ENCODE measurements at places on chromosomes 3 and 15.
A peak's percentile ranks its signal among the peaks of the same experiment; 100 is the strongest.

DNA sequence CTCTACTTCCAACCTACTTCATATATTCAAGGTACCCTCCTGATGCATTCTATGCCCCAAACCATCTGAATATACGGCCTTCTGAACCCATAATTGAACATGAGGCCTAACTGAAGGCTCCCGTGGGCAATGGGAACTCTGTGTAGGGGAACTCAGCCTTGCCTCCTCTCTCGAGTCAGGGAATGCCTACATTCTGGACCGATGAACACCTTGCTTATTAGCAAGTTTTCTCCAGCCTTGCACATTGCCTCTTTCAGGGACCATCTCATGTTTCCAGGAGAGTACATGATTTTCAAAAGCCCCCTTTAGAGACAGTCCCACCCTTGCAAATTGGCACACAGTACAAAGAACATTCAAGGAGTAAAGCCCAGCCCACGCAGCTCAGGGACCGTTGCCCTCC, 26.3 kb upstream of the GALNT15 start:
- DNase-seq = no peak

DNA sequence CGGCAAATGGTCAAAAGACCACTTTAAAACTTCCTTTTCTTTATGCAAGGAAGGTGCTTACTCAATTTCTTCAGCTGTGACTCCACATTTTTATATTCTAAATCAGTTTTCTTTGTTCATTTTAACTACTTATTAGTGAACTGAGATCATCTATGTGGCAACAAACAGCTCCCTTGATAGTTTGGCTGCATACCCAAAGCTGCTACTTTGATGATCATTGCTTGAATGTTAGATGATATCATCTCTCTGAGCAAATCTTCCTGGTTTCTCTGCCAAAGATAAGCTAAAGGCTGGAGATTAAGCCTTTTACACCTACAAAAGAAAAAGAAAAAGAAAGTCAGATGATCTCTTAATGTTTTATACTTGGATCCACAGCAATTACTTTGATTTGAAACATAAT, 95.5 kb downstream of the DPH6 start:
- DNase-seq = peak; percentile 63

DNA sequence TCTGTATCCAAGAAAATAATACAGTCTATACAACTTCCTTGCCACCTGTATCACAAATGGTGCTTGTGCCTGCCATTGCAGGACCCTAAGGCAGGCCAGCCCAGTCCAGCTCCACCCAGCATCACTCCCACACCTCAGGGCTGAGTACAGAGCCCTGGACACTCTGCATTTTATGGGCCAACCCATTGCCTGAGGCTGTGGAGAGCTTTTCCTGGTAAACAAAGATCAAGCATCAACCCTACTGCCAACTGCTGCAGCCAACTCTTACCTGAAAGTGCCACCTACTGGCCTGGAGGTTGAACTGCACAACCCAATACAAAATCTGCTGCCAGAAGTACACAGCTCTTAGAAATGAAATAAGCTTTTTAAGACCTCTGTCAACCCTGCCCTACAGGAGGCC, 1082.2 kb downstream of the NAALADL2 start:
- DNase-seq = peak; percentile 37

- DNase-seq = no peak
These were observed 25.0 kb upstream of the C3orf52 start for GRCh38 chr3:112061152-112061551.

DNA sequence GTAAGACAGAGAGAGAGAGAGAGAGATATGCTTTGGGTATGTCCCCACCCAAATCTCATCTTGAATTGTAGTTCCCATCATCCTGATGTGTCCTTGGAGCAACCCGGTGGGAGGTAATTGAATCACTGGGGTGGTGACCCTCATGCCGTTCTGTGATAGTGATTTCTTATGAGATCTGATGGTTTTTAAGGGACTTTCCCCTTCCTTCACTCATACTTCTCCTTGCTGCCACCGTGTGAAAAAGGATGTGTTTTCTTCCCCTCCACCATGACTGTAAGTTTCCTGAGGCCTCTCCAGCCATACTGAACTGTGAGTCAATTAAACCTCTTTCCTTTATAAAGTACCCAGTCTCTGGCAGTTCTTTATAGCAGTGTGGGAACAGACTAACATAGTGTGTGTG, 60.3 kb downstream of the EOMES start:
- DNase-seq = no peak

DNA sequence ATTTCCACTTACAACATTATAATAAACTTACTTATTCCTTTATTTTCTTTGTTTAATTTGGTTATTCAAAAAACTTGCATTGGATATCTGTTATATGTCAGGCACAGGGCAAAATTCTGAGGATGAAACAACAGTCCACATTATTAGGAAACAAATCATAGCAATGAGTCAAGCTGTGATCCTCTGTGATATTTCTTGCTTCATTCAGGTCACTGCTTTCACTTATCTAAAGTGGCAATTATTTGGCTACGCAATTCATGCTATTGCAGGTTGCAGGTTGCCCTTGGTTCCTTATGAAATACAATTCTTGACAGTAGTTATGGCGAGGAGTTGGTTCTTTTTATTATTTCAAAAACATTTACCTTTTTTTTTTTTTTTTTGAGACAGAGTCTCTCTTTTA, 66.4 kb upstream of the CNTN6 start:
- no peak for DNase-seq

DNA sequence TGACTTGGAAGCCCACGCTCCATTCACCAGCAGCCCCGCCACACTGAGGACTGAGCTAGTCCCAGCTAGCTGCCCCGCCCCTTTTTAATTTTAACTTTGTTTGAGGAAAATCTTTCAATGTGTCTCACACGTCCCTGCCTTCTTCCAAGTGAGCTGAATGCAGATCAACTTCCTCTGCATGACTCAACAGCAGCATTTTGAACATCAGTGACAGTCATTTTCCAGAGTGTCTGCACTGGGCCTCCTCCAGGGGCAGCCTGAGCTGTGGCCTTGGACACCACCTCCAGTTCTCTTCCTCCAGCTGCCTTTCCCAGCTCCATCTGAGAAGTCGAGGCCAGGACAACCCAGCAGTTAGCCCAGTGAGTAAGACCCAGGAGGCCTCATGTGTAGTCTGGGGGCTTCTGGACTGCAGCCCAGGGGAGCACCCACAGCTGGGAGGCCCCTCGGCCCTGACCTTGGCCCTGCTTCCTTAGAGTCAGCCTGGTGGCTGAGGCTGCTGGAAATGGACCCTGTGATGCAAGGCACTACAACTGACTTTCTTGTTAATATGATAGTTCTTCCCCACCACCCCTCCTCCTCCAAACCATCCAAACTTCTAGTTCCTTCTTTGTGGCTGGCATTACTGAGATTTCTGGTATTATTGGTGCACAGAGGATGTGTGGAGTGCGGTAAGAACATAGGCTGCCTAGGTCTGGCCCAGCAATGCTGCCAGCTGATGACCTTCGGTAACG, 21.4 kb upstream of the ESYT3 start:
- DNase-seq = no peak

GRCh38 chr3:27584874-27585273, 100.7 kb upstream of the SLC4A7 start:
- no peak for DNase-seq

GRCh38 chr3:45716790-45717336, 27.7 kb downstream of the SACM1L start:
- DNase-seq = no peak

DNA sequence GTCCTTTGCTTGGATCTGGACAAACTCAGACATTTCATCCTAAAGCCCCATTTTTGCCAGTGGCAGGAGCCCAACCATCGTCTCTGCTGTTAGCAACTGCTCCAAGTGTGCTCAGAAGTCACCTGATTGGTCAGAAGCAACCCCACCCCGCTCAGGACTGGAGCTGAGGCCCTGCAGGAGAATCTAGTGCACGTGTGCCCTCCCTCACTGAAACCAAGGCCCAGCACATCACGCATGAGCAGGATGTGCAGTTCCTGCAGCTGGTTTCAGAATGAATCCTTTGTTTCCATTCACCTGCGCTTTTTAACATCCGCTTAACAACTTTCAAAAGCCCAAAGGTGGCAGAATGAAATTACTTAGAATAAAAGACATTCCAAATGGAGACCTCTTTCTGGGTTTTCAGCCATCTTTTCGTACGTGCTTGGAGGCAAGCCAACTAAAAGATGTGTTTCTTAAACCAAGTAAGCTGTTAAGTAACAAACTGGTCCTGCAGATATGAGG, 81.2 kb downstream of the SRGAP3 start:
- DNase-seq = no peak

DNA sequence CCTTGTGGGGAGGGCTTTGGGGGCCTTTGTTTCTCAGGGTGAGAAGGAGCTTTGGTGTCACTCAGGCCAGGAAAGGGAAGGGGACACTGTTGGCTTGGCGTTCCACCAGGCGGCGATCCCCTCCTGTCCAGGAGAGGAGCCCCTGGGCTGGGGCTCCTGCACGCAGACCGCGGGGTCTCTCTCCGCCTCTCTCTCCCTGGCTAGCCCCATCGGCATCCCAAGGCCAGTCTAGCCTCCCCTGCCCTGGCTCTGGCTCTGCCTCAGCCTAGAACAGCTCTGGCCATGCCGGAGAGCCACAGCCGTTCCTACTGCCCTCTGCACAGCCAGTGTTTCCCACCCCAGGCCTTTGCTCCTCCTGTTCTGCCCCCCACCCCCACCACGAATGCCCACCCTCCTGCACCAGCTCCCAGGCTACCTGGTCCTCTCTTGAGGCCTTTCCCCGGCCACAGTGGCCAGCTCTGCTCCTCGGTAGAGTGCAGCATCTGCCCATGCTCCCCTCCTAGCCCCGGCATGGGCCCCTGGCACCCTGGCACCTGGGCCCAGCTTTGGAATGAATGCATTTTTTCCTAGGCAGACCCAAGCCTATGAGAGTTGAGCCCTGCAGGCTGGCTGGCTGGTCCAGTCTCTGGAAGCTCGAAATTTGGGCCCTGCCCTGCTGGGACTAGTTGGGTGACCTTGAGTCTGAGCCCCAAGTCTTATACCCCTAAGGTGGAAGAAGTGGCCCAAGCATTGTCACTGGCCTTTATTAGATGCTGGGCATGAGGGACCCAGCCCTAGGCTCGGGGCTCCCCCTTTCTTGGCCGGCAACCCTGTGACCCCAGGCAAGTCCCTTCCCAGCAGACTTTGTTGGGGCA, 2.4 kb downstream of the PLXNA1 start:
- no peak for DNase-seq

Measured in A673 (cell line).